Fibroblast of villous mesenchyme (primary cell): ENCODE measurements at places on chromosomes 6 and 20. TPM values are rescaled to one million over a fixed set of nuclear protein-coding genes. Genes with fewer than 3 reads are reported as not detected.

DNA sequence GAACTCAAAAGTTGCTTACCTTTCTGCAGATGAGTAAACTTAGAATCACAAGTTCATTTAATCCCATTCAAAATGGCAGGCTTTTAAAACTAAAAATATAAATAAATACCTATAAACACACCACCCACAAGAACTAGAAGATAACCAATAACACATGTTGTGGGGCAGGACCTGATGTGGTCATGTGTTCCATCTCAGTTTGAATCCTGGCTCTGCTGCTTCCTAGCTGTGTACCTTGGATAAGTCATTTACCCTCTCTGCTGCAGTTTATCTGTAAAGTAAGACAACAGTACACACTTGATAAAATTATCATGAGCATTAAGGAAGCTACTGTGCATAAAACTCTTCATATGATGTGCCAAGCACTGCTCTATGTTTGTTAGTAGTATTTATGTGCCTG, 22.0 kb downstream of the TRIM27 start:
- no peak for DNase-seq

GRCh38 chr6:17714879-17715851, 8.4 kb upstream of the NUP153 start:
- DNase-seq, result peak; percentile 94

DNA sequence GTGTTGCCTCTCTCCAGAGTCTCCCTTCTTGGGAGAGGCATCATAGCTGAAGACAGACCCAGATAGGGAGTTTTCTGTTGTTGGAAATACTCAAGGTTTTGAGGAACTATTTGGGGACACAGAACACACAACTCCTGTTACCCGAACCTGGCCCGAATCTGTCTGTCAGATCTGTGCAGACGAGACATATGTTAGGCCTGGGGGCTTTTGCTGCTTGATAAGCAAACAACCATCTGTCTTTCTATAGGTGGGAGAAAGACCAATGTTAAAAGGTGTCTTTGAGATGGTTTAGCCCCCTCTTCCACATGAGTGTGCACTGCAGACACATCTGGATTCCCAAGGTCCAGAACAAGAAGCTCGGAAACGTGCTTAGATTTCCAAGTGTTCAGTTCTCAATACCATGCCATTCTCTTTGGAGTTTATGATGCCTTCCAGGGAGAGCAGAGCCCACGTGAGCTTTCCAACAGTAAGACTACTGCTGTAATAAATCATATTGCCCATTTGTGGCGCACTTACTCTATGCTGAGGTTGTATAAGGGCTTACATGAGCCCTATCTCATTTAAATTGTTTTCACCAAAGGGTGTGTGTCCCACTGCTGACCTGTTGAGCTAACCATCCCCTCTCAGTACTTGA, 3.8 kb upstream of the STX16 start:
- DNase-seq, result no peak

GRCh38 chr6:36753671-36754405, 56.2 kb downstream of the RAB44 start:
- no peak for DNase-seq

DNA sequence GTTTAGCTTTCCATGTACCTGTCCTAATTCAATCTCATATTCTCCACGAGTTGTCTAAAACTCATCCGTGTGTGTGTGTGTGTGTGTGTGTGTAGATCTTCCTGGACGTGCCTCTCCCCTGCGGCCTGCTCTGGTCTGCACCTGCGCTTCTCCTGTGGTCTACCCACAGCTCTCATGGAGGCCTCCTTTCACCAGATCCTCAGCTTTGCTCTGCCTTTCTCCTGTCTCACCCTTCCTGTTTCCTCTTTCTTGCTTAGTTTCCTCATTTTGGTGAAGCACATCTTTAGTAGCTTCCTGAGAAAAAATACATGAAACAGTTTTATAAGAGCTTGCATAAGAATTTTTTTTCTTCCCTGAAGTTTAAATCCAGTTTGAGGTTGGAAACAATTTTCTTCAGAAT, 18.1 kb downstream of the SLX4IP start:
- DNase-seq, result no peak

GRCh38 chr6:26594131-26594498, 2.6 kb upstream of the ABT1 start:
- DNase-seq, result no peak

DNA sequence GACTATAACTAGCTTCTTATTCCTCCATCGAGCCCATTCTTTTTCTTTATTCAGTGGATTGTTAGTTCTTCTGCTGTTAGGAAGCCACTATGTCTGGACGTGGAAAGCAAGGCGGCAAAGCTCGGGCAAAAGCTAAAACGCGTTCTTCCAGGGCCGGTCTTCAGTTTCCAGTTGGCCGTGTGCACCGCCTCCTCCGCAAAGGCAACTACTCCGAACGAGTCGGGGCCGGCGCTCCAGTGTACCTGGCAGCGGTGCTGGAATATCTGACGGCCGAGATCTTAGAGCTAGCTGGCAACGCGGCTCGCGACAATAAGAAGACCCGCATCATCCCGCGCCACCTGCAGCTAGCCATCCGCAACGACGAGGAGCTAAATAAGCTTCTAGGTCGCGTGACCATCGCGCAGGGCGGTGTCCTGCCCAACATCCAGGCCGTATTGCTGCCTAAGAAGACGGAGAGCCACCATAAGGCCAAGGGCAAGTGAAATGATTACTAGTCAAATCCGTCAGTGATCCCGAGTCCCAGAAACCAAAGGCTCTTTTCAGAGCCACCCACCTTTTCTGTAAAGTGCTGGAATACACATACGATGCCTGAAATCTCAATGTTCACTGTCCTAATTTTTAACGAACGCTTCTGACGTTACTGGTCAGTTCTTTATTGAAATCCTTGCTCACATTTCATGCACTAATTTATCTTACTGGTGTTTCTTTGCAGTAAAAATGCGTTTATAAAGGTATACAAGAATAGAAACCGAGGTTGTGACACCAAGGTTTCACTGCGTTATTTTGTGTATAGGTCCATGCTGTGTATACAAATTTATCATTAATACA, 129.9 kb downstream of the HFE start:
- peak; percentile 93 for DNase-seq

DNA sequence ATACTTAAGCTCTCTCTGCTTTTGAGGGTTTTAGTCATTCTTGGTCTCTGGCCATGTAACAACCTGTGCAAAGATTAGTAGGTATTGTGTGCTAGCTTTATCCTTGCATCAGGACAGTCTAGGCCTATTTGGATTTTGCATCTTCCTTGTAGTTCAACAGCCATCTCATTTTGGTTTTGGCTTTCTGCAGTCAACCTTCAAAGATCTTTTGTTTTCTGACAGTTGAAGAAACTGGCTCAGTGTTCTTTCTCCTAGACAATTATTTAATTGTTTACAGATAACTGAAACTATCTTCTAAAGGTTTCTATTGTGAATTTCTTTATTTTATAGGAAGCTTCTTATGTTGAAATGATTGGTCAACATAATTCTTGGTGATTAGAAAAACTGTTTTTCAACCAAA, 307.5 kb downstream of the CDKAL1 start:
- DNase-seq, result no peak

DNA sequence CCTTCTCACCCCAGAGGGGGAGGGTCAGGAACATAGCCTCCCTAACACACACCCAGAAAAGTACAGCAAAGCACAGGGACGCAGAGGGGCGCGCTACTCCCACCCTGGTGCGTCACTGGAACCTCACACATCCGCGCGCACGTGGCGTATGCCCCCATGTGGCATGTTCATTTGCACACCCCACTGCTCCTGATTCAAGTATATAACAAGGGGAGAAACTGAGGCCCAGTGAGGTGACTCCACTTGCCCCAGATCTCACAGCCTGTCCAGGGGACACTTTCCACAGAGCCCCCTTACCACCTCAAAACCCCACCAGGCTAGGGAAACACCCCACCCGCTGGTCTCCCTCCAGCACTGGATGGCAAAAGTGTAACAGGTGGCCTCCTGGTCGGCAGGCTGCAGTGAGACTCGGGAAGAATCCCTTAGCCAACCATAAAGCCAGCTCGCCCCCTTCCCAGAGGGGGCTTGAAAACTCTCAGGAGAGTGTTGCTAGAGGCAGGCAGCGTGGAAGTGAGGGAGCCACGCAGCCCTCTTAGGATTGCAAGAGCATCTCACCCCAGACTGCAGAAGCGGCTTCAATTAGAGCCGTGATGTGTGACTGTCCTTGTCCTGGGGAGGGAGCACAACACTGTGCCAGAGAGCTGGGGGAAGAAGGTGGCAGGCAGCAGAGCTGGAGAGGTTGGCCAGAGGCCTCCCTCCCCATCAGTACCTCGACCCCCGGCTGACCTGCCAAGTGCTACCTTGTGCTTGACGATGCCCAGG, at the start of gene GRM4:
TSS of gene GRM4 (minus strand) at position 67 of the 762 bp plus-strand sequence. CDS start 12,591 bp downstream, outside the sequence.
- no peak for DNase-seq

- no peak for DNase-seq
These were observed 260.6 kb downstream of the ERMARD start for GRCh38 chr6:170012037-170012330.

DNA sequence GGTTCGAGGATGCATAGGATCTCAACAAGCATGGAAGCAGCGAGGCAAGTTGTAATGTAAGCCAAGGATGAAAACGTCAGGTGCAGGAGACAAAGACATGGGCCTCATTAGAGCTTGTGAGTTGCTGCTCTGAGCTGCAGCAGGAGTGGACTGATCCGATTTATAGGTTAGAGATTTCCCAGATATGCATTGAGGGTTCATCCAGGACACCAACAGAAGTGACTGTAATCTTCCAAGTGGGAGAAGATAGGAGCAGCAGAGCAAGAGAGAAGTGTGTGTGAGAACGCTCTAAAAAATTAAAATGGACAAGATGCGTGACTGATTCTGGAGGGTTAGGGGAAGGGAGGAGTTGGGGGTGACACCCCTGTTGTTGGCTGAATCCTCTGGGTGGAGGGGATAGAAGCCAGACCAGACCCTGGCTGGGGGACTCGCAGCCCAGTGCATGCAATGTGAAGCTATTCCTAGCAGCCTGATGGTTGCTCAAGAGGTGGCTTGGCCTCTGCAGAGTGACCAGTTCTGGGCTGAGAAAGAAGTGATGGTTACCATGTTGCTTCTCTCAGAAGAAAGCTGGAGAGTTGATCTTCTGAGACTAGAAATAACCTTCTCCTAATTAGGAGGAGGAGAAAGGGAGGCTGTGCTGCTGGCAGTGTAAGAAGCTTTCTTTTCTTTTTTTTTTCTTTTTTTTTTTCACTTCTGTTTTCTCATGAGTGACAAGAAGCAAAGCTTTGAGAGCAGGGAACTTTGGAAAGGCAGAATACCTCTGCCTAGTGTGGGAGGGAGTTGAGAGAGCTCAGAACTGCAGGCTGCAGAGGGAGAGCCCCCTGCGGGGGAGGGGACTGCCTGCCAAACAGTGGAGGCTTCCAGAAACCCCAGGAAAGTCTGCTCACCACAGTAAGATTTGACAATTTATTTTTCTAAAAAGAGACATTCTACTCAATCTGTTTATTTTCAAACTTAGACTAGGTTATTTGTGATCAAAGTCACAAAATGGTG, 116.9 kb downstream of the SLX4IP start:
- no peak for DNase-seq

DNA sequence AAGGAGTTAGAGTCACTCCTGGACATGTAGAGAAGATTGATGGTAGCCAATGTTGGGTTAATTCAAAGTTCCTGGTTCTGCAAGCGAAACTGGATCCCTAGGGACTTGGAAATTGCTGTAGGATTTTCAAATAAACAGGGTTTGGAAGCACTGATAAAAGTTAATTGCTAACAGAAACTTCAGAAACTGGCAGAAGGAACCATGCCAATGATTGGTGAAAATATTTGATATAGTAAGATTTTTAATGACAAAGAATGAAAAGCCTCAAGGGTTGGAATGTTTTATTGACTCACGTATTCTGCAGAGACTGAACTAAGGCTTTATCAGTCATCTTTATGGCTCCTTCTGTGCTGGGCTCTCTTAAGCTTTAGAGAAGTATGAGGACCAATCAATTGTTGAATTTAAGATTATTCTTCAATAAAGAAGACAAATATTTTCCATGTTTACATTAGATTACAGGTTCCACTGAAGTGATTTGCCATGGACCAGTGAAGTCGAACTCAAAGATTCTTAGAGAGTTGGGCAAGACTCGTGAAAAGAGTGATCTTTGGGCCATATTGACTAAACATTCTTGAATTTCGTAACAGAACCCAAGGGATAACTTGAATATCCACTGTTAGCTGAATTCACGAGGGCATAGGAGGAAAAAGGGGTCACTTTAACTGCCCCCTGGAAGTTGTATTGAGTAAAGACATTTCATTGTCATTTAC, 371.4 kb downstream of the HDGFL1 start:
- DNase-seq, result no peak

DNA sequence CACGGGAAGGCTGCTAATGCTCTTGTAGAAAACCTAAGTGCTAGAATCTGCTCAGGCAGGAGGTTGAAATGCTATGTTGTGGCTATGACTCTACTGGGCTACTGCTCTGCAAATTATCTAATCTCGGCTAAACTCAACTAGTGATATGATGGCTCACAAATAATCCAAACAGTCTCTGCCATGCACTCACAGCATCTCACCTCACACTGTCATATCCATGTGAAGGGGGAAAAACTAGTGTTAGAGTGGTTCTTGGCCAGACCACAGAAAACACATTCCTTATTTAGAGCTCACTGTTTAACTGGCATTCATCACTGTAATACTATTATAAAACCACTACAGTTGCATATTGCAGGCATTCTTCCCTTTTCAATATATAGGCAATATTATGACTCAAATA, 81.8 kb upstream of the DST start:
- peak; percentile 75 for DNase-seq

DNA sequence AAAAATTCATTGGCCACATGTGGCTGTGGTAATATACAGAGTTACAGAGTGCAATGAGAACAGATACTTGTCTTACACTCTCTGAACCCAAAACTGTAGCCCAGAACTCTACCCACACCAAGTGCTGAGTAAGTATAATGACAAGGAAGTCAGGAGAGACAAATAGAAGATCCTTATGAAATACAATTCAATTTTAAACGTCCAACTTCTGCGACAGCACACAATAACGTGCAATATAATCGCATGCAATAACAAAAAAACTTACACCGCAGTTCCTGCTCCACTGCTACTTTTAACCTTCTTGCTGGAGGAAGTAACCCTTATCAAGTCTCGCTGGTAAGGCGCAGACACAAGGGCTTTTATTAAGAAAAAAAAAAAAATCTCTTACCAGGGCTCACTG, 881 bp downstream of the SFT2D1 start:
- no peak for DNase-seq

- no peak for DNase-seq
These were observed 844 bp downstream of the WFDC2 start for GRCh38 chr20:45470262-45470931.

- DNase-seq, result no peak
These were observed 332.9 kb downstream of the TFAP2A start for GRCh38 chr6:10081957-10082356.

- DNase-seq, result peak; percentile 33
These were observed 138.8 kb downstream of the HIVEP1 start for GRCh38 chr6:12150812-12151432.

VNN1 gene
- total RNA-seq, result under 0.01 TPM in 2 replicates

MRPL18 gene
- 97.3 and 107 TPM in 2 replicates for total RNA-seq

LAMA2 gene
- total RNA-seq, result 40.2 and 49.6 TPM in 2 replicates

PPP1R3G gene
- total RNA-seq, result 1.3 and 2.6 TPM in 2 replicates

PNPLA1 gene
- not detected in 2 replicates for total RNA-seq

PLAGL2 gene
- total RNA-seq, result 3.9 and 4.3 TPM in 2 replicates

VGLL2 gene
- total RNA-seq, result not detected in 2 replicates

SAMD5 gene
- under 0.01 TPM in 2 replicates for total RNA-seq

PBOV1 gene
- total RNA-seq, result not detected in 2 replicates

IPCEF1 gene
- 0.32 and 0.86 TPM in 2 replicates for total RNA-seq

GRM1 gene
- total RNA-seq, result under 0.01 TPM in 1 of 2 replicates, not detected in the other
